ENCODE measurements at places on chromosomes 1 and 21.

GRCh38 chr1:174766727-174767126, 233.0 kb upstream of the CACYBP start:
- no peak for DNase-seq

- peak; percentile 43 for DNase-seq
Measured at GRCh38 chr1:220767312-220768125, 19.2 kb upstream of the MTARC1 start.

DNA sequence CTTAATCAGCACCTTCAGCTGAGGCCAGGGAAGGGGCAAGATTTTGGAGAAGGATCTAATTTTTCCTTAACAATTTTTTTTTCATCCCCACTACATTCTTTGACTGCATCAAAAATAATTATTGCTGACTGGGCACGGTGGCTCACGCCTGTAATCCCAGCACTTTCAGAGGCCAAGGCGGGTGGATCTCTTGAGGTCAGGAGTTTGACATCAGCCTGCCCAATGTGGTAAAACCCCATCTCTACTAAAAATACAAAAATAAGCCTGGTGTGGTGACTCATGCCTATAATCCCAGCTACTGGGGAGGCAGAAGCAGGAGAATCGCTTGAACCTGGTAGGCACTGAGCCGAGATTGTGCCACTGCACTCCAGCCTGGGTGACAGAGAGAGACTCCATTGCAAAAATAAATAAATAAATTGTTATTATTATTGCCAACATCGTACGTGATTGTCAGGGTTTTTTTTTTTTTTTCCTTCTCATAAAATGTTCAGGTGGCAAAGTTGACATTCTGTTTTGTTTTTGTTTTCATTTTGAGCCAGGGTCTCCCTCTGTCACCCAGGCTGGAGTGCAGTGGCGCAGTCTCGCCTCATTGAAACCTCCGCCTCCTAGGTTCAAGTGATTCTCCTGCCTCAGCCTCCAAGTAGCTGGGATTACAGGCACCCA, 37.3 kb upstream of the MORC3 start:
- no peak for DNase-seq

GRCh38 chr1:47592296-47593012, 154.6 kb downstream of the FOXD2 start:
- no peak for DNase-seq

DNA sequence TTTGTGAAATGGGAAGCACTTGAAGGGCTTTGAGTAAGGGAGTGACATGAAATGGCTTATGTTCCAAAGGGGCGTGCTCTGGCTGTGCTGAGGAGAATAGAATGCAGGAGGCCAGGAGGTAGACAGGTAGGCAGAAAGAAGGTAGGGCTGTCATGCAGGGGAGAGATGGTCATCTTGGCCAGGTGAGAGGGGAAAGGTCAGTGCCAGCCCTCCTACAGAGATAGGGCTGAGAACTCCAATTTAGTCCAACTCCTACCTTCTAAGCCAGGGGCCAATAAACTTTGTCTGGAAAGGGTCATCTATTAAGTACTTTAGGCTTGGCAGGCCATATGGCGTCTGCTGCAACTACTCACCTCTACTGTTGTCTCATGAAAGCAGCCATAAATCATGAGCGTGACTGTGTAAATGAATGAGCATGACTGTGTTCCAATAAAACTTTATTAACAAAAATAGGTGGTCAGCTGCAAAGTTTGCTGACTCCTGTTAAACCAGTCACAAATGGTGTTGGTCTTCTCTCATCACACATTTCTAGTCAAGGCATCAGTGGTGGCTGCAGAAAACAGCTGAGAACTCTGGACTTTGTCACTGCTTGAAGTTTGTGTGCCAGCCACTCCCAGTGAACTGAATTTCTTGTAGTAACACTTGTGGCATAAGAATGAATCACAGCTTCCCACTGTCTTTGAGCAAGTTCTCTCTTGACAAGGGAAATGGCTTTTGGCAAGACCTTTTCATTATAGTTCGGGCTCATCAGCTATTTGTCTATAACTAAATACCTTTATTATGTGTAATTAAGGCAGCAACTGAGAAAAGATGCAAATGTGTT, 32.0 kb upstream of the CD2 start:
- no peak for DNase-seq

All from hepatic stellate cell (primary cell).